ENCODE measurements at places on chromosomes 6 and 20.

DNA sequence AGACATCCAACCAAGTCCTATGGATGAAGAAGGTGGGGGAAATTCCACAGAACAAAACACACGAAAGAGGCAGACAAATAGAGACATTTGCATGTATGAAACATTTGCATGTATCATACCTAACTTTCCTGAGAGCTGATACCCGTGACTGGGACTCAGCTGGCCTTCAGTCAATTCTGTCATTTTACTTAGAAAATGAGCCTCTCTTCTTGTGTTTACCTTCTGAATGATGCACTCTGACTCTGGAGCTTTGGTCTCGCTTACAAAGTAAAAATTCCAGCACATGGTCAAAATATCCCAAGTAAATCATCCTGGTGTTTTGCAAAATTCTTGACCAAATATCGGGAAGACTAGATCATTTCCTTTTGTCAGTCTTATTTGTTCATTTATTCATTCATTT is 46.9 kb downstream of the MMUT start:
- DNase-seq = no peak

- DNase-seq = no peak
Measured at GRCh38 chr6:83613378-83613777, 95.5 kb downstream of the SNAP91 start.

DNA sequence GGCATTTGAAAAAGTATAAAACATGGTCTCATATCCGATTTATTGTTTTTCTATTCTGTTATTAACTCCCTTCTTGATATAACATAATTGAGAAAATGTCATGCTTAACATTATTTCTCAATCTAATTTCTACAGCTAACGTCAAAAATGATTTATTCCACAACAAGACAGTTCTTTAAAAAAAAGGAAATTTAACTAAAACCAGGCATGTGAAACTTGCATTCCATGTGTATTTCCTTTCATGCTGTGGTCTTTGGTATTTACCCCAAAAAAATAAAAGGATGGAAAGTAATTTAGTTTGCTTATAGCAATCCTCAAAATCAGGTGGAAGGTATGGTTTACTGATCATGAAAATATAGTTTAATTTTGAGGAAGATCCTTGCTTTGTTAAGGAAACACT is 142.8 kb downstream of the COL21A1 start:
- DNase-seq = no peak

DNA sequence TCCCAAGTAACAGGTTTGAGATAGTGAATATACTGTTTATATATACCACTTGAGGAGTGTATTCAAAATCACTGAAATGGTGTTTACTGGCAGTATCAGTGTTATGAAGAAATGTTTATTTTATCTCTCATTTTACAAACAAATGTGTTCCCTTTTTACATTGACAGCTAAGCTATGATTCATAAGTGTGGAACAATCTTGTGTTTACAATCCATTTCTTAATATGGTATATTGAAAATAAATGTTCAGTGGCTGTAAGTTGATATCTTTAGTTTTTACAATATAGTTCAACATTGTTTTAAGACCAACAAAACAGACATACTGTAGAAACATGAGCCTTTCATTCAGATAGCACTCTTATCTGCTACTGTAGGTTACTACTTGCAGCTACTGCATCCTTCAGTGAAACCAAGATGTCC is 14.3 kb downstream of the PHF3 start:
- no peak for DNase-seq

GRCh38 chr6:125584468-125584939 is 164.9 kb upstream of the HEY2 start:
- DNase-seq = no peak

DNA sequence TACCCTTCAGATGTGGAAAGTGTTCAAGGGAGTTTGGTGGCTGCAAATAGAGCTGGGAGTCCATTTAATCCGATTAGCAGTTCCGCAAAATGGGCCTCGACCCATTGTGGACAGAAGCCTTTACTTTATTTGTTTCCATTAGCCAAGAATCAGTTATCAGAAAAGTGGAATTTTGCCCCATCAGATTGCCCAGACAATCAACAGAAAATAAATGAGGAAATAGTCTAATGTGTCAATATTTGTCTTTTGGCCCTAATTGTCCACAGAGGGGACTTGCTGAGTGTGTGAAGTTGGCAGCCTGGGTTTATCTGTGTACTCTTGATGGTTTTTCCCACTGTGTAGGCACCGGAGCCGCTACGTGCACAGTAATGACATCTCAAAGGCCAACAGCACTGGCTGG is 134.3 kb downstream of the LINC00237 start:
- no peak for DNase-seq

- DNase-seq = no peak
Measured at GRCh38 chr6:43647613-43648012, 2.8 kb downstream of the RSPH9 start.

- DNase-seq = peak; percentile 19
Measured at GRCh38 chr6:142885182-142885867, 59.7 kb downstream of the HIVEP2 start.

DNA sequence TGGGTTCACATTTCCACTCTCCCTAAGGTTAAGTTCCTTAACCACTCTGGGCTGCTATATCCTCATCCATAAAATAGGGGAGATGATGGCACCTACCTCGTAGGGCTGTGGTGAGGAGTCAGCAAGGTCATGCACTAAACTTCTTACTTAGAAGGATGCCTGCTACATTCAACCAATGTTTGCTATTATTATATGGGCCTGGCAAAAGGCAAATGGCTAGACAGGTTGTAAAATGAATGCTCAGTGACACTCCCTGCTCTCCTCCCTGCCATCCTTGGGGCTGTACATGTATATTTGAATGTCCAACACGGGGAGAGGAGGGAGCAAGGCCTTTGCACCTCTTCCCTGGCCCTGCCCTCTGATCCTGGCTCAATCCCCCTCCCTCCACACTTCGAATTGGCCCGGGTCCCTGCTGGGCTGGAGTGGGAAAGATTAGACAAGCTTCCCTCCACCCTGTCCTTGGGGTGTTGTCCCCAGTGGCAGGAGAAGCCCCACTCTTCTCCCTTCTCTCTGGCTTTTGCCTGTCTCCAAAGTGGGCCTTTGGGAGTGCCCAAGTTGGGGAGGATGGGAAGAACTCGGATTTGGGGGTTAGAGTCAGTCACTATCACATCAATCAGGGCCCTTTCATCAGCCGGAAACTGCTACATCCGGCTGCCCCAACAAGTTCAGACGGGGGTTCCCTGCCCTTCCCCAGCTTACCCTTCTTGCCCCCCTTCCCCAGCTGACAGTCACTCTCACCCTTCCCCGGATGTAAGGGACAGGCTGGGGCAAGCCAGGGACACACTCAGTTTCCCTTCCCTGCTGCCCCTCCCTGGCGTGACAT is 36.3 kb upstream of the VEGFA start:
- DNase-seq = peak; percentile 9

DNA sequence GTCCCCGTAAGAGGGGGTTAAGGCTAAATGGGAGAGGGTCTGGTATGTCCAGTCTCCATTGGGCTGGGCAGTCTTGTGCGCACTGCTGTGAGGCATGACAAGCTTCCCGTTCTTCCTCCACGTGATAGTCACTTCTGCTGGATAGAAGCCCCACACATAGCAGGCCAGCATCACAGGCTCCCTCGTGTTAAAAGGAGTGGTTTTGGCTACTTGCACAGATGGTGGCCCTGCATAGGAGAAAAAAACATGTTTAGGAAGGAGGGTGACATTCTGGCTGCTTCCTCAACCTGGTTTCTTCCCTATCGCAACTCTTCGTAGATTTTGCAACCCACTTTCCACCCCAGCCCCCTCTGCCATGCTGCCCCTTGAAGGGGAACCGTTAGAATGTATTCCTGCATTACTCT is 3.6 kb downstream of the HLA-DMB start:
- no peak for DNase-seq

- DNase-seq = no peak
Measured at GRCh38 chr20:11076434-11077105, 402.8 kb upstream of the JAG1 start.
